ENCODE measurements at places on chromosomes 16 and 17.

DNA sequence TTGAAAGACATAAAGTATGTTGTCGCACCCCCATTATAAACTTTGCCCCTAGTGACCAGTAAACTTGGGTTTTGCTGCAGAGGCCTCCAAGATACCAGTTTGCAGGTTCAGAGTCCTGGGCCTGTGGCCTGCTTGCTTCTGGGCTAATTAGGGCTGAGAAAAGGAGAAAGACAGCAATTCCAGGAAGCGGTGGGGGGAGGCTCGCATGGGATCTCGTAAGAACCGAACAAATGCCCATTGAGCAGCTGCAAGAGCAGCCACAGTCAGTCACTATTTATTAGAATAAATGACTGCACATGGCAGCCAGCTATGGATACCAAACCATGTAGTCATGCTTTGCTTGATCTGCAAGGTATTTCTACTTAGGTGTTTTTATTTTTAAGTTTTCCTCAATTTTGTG, 4.9 kb downstream of the SHISA9 start:
- no peak for DNase-seq

DNA sequence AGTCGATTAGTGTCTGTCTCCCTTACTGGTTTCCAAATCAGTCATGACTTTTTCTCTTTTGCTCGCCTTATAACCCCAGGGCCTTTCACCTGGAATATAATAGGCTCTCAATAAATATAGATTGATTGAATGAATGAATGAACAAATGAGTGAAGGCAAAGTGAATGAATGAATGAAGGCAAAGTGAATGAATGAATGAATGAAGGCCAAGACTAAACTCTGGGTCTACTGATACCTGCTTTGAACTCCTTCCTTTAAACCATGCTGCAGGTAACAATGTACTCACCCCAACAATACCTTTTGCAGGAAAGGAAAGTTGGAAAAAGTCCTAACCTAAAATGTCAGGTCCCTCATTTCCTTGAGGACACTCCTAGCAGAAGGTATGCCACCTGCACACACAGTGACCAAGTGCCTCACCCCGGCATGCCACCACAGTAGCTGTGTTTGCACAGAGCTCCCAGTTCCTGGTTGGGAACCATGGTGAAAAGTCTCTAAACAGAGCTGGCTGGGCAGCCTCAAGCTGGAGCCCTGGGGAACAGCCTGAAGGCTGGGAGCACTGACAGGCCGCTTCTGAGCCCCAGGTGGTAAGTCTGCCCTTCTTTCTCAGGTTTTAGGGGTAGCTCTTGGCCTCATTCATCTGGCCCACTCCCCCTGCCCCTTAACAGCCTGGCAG, 42.7 kb upstream of the ANKFN1 start:
- DNase-seq: no peak

- peak; percentile 29 for DNase-seq
These were observed 23.5 kb downstream of the CFAP97D1 start for GRCh38 chr17:43803758-43804157.

- no peak for DNase-seq
These were observed 165.9 kb upstream of the CHMP6 start for GRCh38 chr17:80825471-80826345.

GRCh38 chr17:6120351-6120750, 50.2 kb downstream of the WSCD1 start:
- DNase-seq: no peak

GRCh38 chr17:4903051-4903818, at the start of gene CHRNE:
TSS of gene CHRNE (minus strand) at chr17:4903098. CDS start at chr17:4903063, 35 bp downstream.
- DNase-seq: peak; percentile 71

GRCh38 chr17:30113213-30113612, 3.4 kb upstream of the NSRP1 start:
- DNase-seq: no peak

DNA sequence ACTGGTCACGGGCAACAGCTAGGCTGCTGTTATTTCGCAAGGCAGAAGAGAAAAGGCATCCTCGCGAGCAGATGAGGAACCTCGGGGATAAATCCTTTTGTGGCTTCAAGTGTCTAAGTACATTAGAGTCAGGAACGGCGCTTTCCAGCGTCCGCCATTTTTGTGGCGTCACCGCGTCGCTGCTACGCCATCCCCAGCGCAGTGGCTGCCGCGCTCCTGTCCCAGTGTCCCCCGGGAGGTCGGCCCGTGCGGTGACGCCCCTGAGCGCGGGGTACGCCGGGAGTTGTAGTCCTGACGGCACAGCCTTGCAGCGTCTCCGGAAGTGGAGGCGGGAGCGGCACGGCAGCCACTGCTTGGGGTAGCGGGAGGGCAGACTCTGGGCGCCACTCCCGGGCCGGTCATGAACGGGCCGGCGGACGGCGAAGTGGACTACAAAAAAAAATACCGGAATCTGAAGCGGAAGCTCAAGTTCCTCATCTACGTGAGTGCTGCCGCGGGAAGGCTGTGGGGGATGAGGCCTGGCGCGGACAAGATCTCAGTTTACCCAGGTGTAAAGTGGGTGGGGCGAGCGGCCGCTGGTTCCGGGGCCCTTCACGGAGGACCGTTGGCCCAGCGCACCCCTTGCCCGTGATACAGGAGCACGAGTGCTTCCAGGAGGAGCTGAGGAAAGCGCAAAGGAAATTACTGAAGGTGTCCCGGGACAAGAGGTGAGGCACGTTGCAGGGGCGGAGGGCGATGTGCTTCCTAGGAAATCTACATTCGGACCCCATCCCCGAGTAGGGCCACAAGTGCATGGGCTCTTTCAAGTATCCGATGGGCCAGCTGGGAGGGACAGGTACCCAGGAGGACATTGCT, at the start of gene INO80E:
TSS of gene INO80E (plus strand) at position 331 of the 855 bp plus-strand sequence. CDS start at position 401, 70 bp downstream.
- peak; percentile 98 for DNase-seq

GRCh38 chr17:6786618-6787017, 10.6 kb downstream of the FBXO39 start:
- peak; percentile 74 for DNase-seq

DNA sequence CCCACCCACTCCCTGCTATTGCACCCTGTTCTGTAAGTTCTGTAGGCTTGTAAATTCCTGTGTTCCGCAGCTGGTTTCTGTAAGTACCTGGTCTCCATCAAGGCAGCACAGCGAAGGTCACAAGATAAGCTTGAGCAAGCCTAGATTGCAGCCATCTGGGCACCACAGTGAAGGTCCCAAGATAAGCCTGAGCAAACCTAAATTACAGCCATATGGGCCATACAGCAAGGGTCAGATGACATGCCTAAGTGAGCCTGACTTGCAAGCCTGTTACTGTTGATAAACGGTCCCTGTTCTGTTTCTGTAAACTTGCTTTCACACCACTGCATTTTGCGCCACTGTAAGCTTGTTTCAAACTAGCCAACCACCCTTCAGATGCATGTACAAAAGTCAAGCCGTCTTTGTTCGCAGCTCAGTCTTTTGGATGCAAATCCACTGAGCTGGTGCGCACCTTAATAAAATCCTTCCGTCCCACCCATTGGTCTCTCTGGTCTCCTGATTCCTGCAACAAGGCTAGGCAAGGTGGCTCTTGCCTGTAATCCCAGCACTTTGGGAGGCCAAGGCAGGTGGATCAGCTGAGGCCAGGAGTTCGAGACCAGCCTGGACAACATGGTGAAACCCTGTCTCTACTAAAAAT, 42.6 kb upstream of the ATF7IP2 start:
- no peak for DNase-seq

GRCh38 chr17:1583556-1583955, 21.0 kb upstream of the PITPNA start:
- DNase-seq: no peak

GRCh38 chr17:11986179-11986941, 10.9 kb downstream of the ZNF18 start:
- peak; percentile 33 for DNase-seq

DNA sequence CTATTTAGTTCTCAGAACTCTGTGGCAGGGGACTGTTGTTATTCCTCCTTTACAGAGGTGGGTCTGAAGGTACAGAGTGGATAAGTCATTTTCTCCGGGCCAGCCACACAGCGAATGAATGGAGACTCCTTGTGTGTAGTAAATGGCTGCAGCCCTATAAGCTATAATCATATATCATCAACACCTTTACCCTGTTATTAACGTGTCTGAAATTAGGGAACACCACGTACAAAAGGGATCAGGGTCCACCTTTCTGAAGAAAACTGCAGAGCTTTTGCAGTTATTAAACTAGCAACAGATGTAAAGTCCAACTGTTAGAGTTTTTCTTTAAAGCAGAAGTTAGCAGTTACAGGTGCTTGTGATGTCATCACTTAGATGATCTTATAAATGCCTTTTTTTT, 696.7 kb downstream of the MAF start:
- no peak for DNase-seq

- DNase-seq: no peak
These were observed 574.7 kb downstream of the KCNJ18 start for GRCh38 chr17:22267019-22267418.

GRCh38 chr16:2175454-2175853, 19.9 kb downstream of the TRAF7 start:
- no peak for DNase-seq

GRCh38 chr17:27995554-27995953, 46.9 kb upstream of the NLK start:
- DNase-seq: no peak

DNA sequence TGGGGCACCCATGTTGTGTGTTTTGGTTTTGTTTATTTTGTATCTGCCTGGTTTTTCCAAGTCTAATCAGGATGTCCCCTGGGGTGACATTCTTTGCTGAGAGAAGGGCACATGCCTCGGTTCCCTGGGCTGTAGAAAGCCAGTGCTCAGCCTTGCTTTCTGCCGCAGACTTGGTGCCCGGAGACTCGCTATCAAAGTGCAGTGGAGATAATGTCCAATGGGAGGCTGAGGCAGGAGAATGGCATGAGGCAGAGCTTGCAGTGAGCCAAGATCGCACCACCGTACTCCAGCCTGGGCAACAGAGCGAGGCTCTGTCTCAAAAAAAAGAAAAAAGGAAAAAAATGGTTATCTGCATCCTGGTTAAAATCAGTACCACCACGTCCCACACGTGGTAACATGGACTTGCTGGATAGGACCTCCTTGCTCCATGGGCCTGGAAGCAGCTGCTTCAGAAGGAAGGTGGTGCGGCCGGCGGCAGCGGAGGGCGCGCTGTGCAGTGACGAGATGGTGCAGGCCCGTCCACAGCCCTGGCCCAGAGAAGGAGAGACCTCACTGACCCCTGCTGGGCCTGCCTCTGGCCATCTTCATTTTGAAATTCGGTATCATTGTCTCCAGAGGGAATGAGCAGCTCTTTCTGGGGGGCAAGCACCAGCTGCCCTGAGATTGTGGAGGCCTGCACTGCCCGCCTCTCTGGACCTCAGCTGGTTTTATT, 19.3 kb upstream of the IL17C start:
- no peak for DNase-seq

- DNase-seq: no peak
These were observed 83.8 kb downstream of the RAP1GAP2 start for GRCh38 chr17:2880050-2880449.
